ENCODE measurements at places on chromosomes 7 and 10.

- DNase-seq: no peak
These were observed 24.5 kb downstream of the MTPAP start for GRCh38 chr10:30324448-30325110.

DNA sequence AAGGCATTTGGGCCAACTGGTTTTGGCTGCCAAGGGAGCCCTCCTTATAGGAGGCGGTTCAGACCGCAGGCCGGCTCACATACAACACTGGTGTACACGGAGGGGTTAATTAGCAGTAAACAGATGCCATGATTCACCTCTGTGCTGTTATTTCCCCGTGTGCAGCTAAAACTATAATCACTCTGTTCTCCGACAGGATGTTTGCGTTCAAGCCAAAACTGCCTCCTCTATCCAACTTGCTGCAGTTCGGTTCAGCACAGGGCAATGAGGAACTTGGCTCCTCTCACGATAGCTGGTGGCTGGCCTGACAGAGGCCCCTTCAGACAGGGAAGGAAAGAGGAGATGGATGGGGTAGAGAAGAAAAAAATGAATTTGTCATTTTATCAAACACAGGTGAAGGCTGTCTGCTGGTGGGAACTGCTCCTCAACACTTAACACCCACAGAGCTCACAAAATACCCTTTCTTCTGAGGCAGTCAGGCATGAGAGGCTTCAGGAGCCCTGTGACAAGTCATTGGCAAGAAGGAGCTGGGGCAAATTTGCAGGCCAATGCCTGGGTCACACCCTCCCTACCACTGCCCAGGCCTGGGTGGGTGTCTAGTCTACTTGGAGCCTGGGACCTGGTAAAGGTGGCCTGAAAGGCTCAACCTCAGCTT lies 24.0 kb downstream of the KCNMA1 start:
- no peak for DNase-seq

GRCh38 chr10:29857843-29858701 lies 201.3 kb downstream of the JCAD start:
- peak; percentile 85 for DNase-seq

GRCh38 chr7:10708447-10708846 lies 265.2 kb upstream of the PHF14 start:
- no peak for DNase-seq

- no peak for DNase-seq
These were observed 1.6 kb upstream of the ARHGAP12 start for GRCh38 chr10:31930023-31930751.
